ENCODE measurements at places on chromosomes 2 and 18. TPM values are rescaled to one million over a fixed set of nuclear protein-coding genes. Genes with fewer than 3 reads are reported as not detected.

Gene TXNDC9
- 33.0 TPM for total RNA-seq

Gene LYPD1
- not detected for total RNA-seq

Gene KCMF1
- 31.0 TPM for total RNA-seq

Gene HRH4
- total RNA-seq = not detected

Gene ZNF519
- total RNA-seq = 7.9 TPM
